ENCODE measurements at places on chromosomes 5 and 9. TPM values are rescaled to one million over a fixed set of nuclear protein-coding genes. Genes with fewer than 3 reads are reported as not detected.

Gene SAXO1
- total RNA-seq: under 0.01 TPM

GRCh38 chr5:8062521-8062920 is 193.6 kb downstream of the MTRR start:
- no peak for DNase-seq

GRCh38 chr5:586751-587285 is 25.3 kb upstream of the CEP72 start:
- DNase-seq: no peak

GRCh38 chr5:181243564-181244343 is at the start of gene RACK1:
TSS of gene RACK1 (minus strand) at chr5:181243906. CDS start at chr5:181243800, 106 bp downstream.
- DNase-seq: peak; percentile 84

Gene CCNO
- total RNA-seq: not detected

Gene C1QTNF2
- 0.37 TPM for total RNA-seq

Gene SMC5
- 13.5 TPM for total RNA-seq

Gene PCDHB13
- total RNA-seq: 0.19 TPM

Gene FAM163B
- total RNA-seq: 3.0 TPM

DNA sequence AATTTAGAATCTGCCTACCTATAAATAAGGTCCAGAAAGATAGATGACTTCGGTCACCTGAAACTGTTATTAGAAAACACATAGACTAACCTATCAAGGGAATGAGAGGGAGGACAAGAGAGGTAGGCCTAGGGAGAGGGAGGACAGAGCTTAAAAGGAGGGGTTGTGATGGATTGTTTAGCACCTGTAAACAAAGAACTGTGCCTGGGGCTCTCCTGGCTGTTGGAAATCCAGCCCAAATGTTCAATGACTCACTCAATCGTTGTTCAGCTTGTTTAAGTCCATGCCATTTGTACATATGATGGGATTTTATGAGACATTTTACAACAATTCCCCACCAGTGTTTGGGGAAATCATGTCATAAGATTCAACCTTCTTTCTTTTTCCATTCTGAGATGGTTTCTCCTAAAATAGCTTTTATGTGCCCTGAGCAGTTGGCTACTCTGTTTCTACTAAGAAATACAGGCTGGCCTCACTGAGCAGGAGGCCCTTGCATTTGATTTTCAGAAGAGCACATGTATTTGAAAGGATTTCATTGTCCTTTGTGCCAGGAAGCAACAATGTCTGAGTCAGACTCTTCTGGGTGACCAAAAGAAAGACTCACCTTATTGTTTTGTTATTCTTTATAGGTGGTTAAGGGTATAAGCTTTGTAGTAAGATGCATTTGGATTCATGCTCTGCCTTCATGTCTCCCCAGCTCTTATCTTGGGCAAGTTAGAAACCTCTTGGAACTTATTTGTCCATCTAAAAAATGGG is 48.2 kb upstream of the GPR151 start:
- DNase-seq: no peak

DNA sequence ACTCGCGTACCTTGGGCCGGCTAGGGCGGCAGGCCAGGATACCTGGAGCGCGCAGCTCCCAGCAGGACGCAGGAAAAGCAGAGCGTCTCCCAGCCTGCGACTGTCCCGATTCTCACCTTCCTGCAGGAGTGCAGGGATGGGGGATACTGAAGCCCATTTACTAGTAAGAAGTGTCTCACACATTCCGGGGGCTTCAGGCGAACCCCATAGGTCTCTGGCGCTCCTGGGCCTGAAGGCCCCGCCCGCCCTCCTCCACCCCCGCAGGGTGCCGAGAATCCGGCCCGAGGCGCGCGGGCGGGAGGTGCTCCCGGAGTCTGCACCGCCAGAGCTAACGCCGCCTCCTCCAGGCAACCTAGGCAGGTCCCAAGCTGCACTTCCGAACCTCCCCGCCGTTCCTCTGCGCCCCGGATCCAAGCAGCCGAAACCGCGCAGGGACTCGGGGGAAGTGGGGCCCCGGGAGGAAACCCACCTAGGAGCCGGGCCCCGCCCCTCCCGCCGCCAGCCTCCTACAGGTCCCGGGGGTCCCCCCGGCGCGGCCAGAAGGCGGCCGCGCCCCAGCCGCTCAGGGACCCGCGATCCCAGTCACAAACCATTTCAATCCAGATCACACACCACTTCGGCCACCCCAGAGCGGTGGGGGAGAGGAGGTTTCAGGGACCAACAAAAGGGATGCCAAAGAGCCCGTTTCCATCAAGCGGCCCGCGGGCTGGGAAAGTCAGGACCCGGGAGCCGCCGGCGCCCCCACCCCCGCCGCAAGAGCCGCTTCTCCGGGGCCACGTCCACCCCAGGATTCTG is 1.2 kb downstream of the ROR2 start:
- DNase-seq: peak; percentile 55

GRCh38 chr9:98883276-98883675 is 60.4 kb upstream of the COL15A1 start:
- no peak for DNase-seq

DNA sequence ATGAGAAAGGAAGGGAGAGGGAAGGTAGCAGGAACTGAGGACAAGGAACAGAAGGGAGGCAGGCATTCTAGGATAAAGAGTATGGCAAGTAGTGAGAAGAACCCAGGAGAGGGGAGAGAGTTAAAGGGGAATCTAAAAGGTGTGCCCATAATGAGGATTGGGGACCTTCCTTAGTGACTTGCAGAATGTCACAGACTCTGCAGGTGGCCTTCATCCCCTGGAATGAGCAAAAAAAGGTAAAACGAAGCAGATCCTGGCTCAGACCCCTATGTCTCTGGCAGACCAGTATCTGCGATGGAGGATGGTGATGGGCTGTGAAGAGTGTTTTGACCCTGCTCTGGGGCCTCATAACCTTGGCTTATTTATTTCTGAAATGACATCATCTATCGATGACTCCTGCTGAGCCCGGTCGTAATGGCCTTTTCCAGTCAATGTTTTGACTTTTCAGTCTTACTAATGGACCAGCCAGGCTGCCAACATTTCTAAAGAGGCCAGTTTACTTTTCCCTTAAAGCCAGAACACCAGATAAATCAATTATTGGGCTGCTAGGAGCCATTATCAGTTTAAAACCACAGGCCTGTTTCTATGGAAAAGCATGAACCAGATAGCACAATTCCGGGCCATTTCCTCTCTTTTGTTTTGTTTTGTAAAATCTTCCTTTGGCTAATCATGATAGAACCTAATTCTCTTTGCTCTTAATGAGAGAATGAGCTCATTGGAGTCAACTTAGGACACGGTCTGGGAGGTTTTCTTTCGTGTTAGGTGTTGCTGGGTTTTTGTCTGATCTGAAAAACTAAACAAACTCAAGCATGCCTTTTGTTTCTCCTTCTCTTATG is 3.1 kb downstream of the TMOD1 start:
- DNase-seq: no peak

Gene HAPLN1
- 1.3 TPM for total RNA-seq

DNA sequence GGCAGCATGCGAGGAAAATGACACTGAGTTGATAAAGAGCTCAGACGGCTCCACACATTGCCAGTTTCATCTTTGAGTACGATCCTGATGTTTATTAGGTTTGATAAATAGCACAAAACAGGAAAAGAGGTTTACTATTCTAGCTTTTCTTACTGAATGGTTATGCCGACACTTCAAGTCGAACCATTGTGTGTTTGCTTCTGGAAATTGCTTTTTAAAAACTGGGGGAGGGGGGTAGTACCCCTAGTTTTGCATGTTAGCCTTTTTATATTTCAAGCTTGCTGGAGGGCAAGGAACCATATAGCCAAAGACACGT is 5.2 kb downstream of the PTCH1 start:
- no peak for DNase-seq

Gene RFESD
- total RNA-seq: 1.1 TPM

Gene OR1J1
- not detected for total RNA-seq

- no peak for DNase-seq
Observed at GRCh38 chr5:150402229-150402773, 10.4 kb downstream of the CD74 start.

- no peak for DNase-seq
Observed at GRCh38 chr9:90665072-90665471, 22.4 kb upstream of the DIRAS2 start.

GRCh38 chr9:85199866-85200495 is 530.5 kb downstream of the NTRK2 start:
- DNase-seq: no peak

DNA sequence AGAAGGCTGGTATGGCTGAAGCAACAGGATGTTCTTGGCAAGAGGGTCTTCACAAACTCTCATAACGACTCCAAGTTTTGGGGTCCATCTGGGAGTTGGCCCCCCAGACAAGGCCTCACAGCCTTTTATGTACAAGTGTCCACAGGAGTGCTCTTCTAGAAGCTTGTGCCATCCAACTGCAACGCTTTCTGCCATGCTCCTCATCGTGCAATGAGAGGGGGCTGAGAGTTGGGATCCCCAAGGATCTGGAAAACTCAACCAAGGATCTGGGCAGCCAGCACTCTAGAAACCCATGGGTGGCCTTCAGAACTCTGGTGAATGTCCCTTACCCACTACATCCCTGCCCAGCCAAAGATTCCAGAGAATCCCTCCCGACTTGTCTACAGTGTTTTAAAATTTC is 8.5 kb upstream of the AMBP start:
- DNase-seq: no peak

GRCh38 chr9:100689635-100690034 is 111.8 kb downstream of the CAVIN4 start:
- no peak for DNase-seq

DNA sequence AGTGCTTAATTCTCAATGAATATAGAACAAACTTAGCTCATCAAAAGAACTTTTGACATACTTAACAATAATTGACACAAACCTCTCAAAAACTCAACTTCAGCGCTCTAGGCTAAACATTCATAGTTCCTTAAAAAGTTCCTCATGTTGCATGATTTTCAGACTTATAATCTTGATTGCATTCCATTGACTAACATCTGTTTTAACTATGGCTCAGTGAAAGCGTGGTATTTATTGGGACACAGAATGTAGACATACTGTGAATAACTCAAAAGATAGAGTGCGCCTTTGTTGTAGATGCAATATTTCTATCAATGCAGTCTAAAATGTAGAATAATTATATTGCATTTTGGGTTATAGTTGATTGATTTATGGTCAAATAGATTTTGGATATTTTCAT is 227.1 kb upstream of the HAPLN1 start:
- no peak for DNase-seq

Gene AIF1L
- 0.93 TPM for total RNA-seq

DNA sequence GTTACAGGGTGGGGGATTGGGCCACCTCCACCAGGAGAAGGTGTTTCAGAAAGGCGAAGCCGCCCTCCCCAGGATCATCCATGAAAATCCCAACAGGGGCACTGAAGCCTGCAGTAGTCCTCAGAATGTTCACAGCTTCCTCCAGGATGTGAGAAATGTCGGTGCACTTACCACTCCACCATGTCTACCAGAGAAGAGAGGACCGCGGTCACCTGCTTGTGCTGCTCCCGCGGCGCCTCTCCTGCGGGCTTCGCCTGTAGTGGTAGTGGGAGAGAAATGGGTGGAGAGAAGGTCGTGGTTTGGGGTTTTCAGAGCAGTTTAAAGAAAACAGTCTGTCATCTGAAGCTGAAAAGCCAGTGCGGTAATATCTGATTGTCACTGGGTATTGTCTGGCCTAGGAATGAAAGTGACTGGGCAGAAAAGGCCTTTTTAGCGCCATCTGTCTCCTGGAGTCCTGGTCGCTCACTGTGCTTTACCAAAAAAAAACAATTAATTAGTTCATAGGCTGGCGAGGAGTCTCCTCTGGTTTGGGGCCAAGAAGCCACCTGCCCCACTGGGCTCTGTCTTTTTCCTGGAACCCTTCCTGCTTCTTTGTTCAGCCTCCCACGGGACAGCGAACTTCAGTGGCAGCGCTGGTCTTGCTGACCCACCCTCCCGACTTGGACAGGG is 23.0 kb upstream of the PPP1R26 start:
- DNase-seq: no peak

GRCh38 chr9:76266649-76267283 is 127.5 kb downstream of the RFK start:
- no peak for DNase-seq

DNA sequence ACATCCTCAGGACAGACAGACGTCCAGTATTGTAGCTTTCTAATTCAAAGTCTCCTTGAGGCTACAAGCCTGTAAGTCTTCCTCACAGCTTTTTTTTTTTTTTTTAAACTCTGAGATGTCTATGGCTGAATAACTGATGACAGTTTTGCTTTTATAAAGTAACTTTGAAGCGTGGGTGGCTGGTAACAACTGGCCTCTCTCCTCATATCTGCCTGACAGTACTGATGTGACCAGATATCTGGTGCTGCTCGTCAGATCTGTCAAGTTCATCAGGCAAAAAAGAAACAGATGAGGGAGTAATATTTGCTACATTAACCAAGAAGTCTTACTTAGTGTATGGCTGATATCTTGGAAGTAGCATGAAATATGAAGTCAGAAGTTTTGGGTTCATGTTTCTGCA is 72.6 kb downstream of the GDNF start:
- DNase-seq: no peak

DNA sequence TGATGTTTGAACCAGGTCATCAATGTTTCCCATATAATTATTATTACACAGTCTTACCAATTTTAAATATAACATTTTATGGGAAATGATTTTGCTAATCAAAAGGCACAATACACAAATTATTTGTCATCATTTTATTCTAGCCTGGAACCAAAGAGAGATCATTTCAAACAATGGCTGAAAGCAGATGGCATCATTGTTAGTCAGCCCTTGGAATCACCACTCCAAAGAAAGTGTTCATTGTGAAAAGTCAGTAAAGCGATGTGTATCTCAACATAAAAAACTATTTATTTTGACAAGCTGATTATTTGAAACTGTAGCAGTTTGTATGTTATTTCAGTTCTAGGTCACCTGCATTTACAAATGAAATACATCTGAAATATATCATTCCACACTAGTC is 1068.7 kb downstream of the CDH12 start:
- DNase-seq: no peak

- DNase-seq: no peak
Observed at GRCh38 chr5:55897905-55898304, 46.7 kb downstream of the IL31RA start.

GRCh38 chr5:102911973-102912372 is 156.9 kb downstream of the PAM start:
- DNase-seq: no peak

DNA sequence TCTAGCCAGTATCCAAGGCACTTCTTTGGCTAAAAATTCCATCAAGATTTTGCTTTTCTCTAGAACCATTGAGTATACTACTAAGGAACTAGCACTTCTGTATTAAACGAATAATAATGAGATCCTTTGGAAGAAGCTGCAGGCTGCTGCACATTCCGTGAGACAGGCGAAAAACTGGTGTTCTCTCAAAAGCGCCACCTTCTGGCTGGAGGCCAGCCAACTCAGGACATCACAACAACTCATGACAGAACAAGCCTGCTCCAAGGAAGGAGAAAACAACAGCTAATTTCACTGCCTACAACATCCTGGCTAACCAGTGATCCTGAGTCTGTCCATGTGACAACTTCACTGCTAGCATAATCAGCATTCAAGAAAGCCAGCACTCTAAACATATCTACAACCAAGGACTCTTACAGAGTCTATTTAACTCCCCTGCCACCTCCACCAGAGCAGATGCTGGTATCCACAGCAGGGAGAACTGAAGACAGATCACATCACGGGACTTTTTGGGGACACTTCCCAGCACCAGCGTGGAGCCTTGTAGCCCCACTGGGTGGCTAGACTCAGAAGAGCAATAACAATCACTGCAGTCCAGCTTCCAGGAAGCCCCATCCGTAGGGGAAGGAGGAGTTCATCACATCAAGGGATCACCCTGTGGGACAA is 150.5 kb downstream of the YTHDC2 start:
- DNase-seq: peak; percentile 38

Data from liver (tissue), 10 donors.